ENCODE measurements at places on chromosomes 6 and 20.

GRCh38 chr20:38764567-38765318, 16.5 kb downstream of the ACTR5 start:
- DNase-seq: no peak

DNA sequence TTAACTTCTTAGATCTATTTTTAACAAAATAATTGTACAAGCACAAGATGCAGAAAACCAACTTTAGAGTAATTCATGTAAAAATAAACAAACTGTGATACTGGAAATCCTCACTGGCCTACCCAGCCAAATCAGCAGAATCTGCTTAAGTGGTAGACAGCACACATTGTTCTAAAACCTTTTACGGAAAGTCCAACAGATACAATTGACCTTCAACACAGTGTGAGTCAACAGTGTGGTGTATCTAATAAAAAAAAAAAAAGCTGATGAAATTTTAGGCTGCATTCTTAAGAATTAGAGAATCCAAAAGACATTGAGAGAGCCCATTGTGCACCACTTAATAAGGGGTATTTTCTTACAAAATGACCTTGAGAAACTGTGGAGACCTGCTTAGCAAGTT, 174.5 kb downstream of the COL21A1 start:
- DNase-seq: no peak

DNA sequence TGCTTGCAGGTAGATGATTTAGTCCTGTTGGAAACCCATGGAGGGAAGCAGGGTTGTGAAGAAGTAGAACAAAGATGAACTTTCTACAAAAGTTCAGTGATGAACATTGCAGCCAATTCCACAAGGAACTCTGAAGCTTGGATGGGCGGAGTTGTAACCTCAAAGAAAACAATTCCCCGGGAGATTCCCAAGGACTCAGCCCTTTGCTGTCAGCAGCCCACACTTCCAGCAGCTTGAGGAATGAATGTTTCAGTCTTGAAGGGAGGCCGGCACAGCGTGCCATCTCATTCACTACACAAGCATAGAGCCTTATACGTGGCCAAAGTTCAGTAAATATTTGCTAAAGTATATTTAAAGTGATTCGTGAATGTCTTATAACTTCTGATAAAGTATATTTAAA, 269.4 kb downstream of the NKAIN2 start:
- DNase-seq: no peak

DNA sequence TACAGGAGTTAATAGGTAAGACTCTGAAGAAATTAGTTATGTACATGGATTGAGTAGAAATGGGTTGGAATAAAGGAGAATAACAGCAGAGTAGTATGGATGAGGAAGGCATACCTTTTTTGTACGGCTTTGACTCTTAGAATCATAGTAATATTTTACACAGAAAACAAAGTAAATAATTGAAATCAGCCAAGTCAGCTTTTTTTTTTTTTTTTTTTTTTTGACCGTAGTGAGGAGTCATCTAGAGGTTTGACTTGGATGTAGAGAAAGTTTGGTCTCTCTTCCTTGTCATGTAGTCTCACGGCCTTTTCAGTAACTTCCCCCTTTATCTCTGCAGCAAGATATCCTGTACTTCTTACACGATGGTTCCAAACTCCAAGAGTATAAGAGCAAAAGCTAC, 158.9 kb downstream of the FLRT3 start:
- no peak for DNase-seq

DNA sequence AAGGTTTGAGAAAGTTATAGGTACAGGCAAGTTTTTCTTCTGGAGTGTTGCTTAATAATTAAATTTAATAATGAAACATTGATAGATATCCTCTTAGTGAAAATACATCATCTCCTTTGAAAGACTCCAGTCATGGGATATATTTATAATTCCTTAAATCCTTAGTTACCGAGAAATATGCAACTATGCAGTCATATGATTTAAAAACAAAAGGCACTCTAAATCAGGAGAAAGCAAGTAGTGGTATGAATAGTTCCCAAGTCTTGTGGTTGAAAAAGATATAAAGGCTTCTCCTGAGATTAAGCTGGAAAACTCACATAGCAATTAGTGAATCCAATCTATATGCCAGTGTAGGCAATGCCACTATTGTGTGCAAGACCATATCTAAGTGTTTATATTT, 475.4 kb downstream of the EYS start:
- no peak for DNase-seq

DNA sequence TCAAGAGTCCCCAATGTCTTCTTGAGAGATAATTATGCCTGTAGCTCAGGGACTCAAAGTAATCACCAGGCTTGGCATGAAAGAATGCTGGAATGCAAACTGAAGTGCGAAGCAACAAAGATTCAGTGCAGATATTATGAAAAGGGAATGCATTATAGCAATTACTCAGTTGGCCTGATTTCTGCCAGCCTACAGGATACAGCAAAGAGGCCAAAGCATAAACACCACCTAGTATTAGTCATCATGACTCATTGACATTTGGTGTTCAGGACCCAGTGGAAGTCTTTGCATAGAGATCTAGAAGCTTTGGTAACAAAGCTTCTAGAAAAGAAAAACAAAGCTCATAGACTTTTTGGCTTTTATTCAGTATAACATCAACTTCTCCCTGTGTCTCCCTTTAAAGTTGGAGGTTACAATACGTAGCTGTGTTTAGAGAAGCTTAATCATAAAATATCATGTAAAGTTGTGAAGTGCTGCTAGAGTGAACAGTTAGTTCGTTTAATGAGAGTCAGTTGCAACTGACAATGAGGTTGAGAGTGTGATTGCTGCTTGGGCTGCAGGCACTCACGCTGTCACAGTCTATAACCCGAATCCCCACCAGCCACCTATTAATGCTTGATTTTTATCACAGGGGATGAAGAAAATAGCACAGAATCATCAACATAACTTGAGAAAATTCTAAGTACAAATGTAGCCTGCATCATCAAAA, 932.7 kb downstream of the TFAP2A start:
- DNase-seq: no peak

- DNase-seq: no peak
Observed at GRCh38 chr6:96743496-96743895, 93.8 kb downstream of the GPR63 start.

- peak; percentile 21 for DNase-seq
Observed at GRCh38 chr6:57324538-57324937, 7.1 kb downstream of the PRIM2 start.

DNA sequence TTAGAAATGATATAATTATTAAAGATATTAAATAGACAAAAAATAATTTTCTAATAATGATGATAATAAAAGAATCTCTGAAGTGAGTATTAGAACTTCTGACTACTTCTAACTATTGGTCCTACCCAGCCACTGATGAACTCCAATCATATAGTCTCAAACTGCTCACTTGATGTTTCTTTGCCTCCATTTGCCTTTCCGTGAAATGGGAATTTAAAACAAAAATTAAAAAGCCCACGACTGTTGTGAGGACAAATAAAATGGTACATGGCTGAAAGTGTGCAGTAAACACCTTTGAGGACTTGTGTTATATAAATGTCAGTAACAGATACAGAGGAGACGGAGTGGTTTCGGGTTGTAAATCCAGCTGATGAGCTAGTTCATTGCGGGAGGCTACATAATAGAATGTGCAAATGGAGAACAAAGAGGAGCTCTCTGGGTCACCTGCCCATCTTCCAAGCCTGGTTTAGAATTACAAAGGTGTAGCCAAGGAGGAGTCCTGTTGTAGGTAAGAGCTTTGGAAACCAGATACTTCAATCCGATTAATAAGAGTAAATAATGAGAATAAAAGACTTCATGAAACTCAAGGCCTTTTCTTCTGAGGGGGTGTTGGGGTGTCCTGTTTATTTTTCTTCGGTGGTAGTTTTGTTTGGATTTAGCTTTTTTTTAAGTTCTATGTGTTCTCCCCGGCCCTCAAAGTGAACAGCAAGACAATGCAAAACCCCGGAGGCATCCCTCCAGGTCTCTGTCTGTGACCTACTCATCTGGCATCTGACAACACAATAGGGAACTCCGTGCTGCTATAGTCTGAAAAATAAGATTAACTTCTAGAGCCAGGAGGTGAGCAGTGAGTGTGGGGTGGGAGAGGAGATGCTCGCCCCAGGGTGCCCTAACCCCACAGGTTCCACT, 4.4 kb upstream of the PXDC1 start:
- no peak for DNase-seq

All from common myeloid progenitor, CD34-positive (primary cell).